Mesothelial cell of epicardium (in vitro differentiated cells): ENCODE measurements at places on chromosomes 7 and 10.

DNA sequence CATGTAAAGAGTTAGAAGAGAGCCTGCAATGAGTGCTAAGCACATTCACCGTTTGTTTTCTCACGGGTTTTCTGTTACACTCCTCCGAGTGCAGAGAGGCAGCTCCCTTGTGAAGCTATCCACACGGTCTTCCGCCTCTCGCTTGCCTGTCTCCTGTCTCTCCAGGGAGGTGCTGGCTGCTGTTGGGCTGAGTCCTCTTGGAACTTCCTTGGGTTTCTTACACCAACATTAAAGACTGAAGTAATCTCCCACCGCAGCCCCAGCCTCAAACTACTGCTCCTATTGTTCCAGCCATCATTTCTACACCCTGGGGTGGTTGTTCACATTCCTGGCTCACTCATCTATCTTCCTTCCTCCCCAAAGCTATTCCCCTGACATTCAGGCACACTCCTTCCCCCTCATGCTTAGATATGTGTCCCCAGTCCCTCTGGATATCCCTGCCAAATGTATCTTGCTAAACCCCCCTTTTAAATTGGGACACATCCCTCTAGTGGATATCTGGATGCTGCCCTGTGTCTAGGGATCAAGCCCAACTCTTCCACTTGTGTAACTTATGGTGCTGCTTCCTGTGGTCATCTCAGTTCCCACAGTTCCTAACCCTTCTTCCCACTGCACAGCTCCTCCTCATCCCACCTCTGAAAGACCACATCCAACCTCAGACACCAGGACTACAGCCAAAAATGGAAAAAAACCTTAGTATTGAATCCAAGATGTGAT is 14.1 kb downstream of the ESYT2 start:
- no peak for DNase-seq

DNA sequence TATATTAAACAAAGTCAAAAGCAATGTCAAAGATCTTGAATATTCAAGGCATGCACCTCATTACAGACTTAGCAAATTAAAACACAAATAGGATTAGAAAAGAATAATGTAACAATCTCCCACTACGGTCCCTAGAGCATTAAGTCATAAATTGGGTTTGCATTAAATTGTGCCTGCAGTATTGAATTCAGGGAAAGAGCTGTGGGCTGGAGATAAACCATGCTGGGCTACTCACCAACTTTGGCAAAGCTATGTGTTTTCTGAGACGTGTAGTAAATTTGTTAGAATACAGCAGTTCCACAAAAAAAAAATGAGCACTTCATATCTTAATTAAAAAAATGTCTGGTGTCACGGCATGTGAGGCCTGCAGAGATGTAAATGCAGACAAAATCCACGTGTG is 241.6 kb downstream of the SNX10 start:
- DNase-seq = no peak

DNA sequence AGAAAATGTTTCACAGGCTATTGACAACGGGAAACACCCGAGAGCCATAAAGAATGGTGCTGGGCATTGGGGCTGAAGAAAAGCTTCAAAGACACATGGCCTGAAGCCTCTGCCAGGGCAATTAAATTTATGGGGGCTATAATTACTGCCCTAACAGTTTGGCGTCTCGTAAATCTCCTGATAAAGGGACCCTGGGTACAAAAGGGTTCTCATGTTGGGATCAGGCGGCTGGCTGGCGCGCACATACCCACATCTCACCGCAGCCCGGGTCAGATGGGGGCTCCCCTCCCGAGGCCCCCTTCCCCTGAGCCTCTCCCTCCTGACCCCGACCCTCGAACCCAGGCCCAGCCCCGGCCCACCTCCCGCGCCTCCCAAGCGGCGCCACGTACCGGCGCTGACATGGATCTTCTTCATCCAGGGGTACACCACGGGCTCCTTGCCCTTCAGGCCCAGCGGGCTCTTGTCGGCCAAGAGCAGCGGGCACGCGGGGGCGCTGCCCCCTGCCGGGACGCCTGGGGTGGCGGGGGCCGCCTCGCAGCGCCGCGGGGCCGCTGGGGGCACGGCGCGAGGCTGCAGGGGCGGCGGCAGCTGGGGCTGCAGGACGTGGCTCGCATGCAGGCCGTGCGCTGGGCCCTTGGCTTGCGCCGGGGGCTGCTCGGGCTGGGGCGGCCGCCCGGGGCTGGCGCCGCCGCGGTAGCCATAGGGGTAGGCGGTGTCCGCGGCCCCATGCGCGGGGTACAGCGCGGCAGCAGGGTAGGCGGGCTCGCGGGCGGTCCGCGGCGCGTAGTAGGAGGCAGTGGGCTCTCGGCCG is 623 bp downstream of the HOXA4 start:
- DNase-seq = no peak

DNA sequence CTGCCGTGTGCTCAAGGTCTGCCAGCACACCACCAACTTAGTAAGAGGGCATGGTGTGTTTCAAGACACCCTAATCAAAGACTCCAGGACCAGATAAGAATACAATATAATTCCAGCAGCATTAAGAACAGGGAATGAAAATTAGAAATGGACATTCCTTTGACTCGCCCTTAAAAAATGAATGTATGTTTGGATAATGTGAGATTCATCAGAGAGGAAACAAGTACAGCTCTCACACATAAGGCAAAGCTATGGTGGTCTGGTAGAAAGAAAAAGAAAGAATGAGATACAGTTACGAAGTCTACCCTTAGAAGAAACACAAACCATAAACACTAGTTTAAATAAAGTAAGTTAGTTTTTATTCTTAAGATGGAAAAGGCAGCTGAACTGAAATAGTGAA is 174.8 kb upstream of the ANK3 start:
- no peak for DNase-seq

- peak; percentile 40 for DNase-seq
Observed at GRCh38 chr7:81684514-81685269, 85.2 kb downstream of the HGF start.

DNA sequence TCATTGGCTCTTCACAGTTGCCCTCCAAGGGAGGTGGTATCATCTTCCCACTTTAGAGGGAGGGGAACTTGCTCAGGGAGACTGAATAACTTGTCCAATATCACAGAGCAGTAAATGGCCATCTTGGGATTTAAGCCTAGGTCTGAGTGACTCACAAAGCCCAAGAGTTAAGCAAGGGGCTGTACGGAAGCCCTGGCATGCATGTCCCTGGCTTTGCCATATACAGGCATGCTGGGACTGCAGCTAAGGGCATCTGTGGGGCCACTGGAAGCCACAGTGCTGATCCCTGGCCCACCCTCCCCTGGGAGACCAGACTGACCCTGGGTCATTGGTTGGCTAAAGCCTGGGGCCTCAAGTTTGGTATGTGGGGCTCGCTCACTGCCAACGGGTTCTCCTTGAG is 3.1 kb downstream of the VSIR start:
- DNase-seq = no peak

DNA sequence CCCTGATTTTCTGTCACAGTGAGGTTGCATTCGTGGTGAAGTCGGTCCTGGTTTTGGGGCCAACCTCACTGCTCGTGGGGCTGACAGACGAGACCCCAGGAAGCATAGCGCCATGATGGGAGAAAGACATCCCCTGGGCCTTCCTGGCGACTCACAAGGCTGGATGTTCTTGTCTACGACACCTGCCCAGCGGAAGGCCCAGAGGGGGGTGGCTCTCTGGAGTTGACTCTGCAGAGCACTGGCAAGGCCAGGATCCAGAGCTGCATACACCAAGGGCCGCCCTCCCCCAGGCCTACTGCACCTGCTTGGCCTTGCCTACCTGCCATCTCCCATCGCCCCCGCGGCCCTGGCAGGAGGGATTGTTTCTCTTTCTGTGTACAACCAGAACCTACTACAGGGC is 608.9 kb downstream of the PTPRN2 start:
- DNase-seq = no peak

- no peak for DNase-seq
Observed at GRCh38 chr10:116542007-116542677, 3.6 kb upstream of the PNLIP start.

GRCh38 chr7:25832456-25832855 is 319.5 kb upstream of the NFE2L3 start:
- DNase-seq = no peak

DNA sequence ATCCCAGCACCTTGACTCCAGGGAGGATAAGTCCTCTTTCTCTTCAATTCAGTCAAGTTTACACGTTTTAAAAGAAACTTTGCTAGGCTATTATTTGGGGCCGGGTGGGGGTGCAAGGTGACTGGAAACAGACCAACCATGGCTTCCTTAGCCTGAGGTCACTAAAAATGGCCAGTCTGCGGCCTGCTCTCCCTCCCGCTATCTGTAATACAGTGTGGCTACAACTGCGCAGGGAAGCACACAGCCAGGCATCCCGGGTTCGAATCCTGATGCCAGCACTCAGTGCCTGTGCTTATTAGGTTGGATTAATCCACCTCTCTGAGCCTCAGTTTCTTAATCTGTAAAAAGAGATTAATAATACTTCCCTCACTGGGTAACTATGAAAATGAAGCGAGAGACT is 19.5 kb downstream of the ATP6V1F start:
- no peak for DNase-seq

GRCh38 chr10:113139699-113140098 is 189.7 kb downstream of the TCF7L2 start:
- DNase-seq = no peak

DNA sequence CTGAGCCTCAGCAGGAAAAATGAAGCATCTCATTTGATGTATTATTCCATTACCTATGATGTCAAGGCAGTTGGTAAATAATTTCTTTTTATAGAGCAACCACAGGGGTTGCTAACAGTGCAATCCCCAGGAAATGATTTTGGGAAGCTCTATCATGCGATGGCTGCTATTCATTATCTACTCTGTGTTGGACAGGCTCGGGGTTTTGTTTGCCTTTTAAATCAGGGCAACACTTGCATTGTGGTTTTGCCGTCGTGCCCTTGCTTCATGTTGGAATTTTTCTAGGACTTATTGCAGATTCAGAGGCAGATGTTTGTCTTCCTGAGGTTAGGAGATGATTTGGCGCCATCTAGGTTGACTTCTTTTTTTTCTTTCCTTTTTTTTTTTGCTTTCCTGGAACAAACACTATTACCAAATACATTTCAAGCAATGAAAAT is 128.4 kb downstream of the BICC1 start:
- DNase-seq = no peak

- peak; percentile 19 for DNase-seq
Observed at GRCh38 chr10:58385784-58386112, 538 bp downstream of the TFAM start.

DNA sequence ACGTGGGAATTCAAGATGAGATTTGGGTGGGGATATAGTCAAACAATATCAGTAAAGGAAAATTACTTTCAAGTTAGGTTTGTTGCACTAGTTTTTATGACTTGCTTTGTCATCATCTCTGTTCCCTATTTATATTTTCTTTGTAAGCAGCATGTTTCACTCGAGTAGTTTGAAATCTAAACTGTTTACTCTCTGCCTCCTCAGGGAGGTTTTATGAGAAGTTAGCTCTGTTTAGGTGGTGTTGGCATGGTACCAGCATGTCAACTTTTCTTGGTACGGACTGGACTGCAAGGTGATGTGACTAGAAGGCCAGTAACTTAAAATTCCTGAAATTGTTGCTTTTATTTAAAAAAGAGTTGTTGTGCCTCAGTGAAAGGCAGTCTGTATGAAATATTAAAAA is 59.2 kb upstream of the MTPN start:
- DNase-seq = no peak

GRCh38 chr10:94186722-94187121 is 176.0 kb downstream of the NOC3L start:
- no peak for DNase-seq

GRCh38 chr7:149778327-149778637 is 4.9 kb upstream of the ZNF467 start:
- no peak for DNase-seq

DNA sequence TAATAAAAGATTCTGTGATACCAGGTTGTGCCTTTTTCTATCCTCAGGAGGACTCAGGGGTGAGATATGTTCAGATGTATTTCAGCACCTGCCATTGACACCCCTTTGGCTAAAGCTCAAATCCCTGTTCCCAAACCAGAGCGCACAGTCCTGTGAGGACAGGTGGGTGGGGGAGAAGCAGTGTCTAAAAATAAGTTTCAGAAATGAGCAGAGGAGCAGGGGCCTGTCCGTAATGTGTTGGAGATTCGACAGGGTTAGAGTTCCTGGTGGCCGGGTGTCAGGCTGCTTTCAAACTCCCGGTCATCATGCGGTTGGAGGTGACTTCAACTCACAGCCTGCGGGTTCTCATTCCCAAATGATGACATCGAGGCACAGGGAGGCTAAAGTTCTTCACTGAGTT is 211.5 kb downstream of the KLF6 start:
- DNase-seq = no peak

GRCh38 chr10:103783681-103784080 is 71.7 kb downstream of the SH3PXD2A start:
- no peak for DNase-seq

DNA sequence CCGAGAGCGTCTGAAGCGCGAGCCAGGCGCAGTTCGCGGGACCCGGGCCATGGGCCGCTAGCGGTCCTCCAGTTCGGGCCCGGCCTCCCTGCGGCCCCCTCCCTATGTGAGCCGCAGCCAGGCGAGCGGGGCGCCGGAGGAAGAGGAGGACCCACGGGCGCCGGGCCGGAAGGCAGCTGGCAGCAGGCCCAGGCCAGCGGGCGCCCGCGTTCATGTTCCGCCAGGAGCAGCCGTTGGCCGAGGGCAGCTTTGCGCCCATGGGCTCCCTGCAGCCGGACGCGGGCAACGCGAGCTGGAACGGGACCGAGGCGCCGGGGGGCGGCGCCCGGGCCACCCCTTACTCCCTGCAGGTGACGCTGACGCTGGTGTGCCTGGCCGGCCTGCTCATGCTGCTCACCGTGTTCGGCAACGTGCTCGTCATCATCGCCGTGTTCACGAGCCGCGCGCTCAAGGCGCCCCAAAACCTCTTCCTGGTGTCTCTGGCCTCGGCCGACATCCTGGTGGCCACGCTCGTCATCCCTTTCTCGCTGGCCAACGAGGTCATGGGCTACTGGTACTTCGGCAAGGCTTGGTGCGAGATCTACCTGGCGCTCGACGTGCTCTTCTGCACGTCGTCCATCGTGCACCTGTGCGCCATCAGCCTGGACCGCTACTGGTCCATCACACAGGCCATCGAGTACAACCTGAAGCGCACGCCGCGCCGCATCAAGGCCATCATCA is 1.1 kb downstream of the ADRA2A start:
- DNase-seq = no peak

- no peak for DNase-seq
Observed at GRCh38 chr10:5959142-5959541, 18.2 kb downstream of the IL15RA start.

DNA sequence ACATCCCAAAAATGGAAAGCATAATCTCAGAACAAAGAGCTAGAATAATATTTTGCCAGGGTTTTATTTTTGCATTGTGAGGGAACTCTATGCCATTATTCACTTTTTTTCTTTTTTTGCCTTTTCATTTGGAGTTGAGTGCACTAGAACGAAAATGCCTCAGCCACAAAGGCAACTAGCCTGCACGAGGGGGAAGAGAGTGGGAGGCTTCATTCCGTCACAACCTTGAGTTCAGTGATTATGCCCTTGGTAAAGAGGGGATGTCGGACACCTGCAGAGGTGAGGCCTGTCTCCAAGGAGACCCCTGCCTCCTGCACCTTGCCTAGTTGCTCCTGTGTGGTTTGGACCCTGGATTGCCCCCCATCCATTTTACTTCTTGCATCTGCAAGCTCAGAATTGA is 232.7 kb downstream of the TEX36 start:
- DNase-seq = no peak

GRCh38 chr10:50993771-50994251 is 80.5 kb upstream of the PRKG1 start:
- DNase-seq = no peak
